ENCODE measurements at places on chromosomes 4 and X.

DNA sequence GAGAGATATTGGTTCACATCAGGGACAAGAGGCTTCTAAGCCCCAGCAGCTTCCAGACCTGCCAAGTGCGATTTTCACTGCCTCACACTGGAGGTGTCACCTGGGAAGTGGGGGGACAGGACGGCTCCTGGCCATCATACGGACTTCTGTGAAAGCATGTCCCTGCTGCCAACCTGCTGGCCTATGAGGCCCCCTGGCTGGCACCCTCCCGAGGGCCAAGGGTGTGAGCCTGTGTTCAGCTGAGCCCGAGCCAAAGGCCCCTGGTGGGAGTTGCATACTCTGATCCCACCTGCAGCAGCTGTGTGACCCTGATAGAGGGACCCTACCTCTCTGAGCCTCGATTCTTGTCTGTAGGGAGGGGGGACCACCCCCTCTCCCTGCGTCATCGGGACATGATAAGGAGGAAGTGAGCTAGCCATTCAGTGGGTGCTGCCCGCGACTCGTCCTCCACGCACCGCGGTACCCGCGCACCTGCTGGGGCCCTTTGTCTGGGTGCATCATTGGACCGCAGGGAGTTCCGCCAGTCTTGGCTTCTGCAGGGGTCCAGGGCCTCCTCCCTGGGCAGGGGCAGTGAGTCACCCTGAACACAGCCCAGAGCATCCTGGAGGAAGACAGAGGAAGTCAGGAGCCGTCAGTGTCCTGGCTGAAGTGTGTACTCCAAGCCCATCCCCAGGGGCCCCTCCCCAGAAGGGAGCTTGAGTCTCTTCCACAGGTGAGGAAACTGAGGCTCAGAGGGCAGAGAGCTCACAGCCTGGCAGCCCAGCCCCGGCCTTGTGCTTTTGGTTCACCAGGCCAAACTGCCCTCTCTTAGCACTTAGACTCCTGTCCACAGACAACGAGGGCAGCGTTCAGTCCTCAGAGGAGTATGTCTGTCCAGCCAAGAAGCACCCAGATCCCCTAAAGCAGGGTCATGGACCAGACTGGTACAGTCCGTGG, 24.1 kb downstream of the C4orf50 start:
- no peak for DNase-seq

GRCh38 chrX:132218100-132218812, 991 bp downstream of the RAP2C start:
- peak; percentile 90 for DNase-seq

DNA sequence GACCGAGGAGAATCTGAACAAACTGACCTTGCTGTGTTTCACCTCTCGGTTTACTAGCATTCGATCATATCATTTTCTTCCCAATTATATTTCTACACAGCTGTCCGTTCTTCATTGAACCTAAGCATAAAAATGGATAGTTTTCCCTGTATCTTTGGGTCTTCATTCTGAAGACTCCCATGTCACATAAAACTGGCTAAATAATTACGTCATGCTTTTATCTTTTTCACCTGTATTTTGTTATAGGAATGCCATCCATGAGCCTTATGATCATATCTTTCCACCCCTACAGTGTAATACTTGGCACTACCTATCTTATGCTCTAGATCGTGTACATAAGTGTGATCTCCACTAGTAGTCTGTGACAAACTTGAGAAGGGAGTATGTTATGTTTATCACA, 456.1 kb downstream of the FGF13 start:
- no peak for DNase-seq

- no peak for DNase-seq
These were observed 22.6 kb downstream of the ANXA5 start for GRCh38 chr4:121674191-121674590.

DNA sequence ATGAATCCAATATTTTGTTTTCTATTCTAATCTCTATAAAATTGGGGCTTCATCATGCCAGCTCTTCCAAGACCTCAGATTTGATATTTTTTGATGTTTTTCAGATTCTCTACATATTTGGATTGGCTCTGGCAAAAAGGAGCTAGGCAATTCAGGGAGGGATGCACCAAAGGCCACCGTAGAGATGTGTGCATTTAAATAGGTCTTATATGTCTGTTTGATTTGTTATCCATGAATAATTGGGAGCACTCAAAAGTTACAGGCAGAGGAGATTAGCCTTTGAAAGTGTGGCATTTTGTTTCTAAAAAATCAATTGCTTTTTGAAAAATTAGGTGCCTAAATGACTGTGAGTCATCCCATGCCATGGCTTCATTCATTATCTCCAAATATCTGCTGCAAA, 147.1 kb upstream of the RPS6KA6 start:
- no peak for DNase-seq

DNA sequence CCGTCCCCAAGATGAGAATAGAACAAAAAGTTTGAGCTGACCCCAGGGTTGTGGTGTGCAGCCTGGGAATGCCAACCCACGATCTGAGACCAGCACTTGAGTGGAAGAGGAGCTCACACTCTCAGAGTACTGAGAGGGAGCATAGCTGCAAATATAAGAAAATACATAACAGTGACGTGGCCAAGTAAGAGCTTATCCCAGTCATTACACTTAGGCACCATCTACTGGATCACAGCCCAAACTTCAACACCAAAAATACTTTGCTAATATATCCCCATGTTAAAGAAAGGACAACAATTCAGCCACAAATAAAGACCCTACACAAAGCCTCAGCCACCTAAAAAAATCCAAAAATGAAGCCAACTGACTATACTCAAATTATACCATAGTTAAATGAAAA, 33.3 kb upstream of the CXCL6 start:
- DNase-seq, result no peak

DNA sequence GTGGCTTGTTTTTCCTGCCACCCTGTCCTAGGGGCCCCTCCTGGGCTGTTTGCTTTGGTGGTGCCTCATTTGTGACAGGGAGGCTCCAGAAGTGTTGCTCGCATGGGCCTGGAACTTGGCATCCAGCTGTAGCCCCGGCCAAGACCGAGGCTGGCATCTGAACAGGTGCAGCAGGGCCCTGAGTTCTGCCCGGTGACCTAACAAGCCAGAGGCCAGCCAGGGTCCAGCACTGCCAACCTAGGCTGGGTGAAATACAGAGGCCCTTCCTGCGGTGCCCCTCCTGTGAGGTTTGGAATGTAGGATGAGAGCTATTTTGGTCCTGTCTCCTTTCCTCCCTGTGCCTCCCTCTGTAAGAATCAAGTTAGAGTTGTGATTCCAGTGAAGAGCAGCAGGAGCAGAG, 58.5 kb downstream of the STARD8 start:
- no peak for DNase-seq

- DNase-seq, result no peak
These were observed 14.0 kb upstream of the DUSP21 start for GRCh38 chrX:44829832-44830231.

DNA sequence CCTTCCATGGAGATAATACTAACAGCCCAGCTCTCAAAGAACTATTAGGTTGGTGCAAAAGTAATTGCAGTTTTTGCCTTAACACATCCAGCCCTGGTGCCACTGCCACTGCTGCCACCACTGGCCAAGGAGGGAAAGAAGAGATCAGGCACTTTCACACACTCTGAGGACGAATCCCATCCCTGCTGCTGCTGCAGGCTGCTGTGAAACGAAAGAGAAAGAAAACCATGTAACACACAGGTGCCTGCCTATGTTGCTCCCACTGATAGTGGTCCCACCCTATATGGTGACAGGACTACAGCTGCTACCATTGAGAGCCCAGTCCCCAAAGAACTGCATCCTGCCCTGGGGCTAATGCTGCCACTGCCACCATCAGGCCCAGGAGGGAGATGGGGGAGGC, 35.1 kb downstream of the TMLHE start:
- DNase-seq, result no peak

Data from mesenchymal stem cell (in vitro differentiated cells and primary cell).